ENCODE measurements at places on chromosomes 1 and 21.

GRCh38 chr1:113917400-113918082 is 11.6 kb upstream of the HIPK1 start:
- DNase-seq = no peak

DNA sequence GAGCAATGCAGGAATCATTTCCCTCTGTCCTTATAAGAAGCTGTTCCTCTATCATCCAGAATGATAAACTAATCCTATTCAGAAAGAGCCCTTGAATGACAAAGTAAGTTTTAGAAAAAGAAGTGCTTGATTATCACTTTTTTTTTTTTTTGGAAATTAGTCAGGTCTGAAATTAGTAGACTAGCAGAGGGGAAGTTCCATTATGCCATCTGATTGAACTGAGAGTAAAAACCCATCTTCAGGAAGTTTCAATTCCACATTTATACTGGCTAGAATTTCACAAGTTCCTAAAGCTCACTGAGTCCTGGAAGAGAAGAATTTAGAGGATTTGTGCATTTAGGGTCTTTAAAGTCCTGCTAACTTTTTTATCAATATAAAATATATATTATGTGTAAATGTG is 128.8 kb upstream of the COA6 start:
- no peak for DNase-seq

GRCh38 chr1:227521782-227522181 is 41.6 kb upstream of the ZNF678 start:
- no peak for DNase-seq

- no peak for DNase-seq
Observed at GRCh38 chr1:80427881-80428280, 1372.9 kb upstream of the ADGRL2 start.

- DNase-seq = no peak
Observed at GRCh38 chr21:26505211-26505610, 67.9 kb downstream of the CYYR1 start.

DNA sequence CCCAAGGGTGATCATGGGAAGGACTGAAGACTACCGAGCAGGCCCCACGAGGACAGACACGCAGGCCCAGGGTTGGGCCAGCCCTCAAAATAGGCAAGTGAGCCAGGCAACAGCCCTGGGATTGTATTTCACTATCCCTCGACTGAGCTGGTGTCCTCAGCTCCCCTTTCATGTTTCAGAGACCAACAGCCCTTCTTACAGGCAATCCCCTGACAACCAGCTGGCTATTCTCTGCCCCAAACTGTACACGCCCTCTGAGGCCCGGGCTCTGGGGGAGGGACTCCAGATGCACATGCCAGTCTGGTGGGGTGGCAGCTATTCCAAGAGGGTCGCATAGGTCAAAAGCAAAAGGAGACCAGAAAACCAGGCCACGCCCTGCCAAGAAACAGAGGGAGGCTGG is 243.0 kb downstream of the TOMM20 start:
- no peak for DNase-seq

DNA sequence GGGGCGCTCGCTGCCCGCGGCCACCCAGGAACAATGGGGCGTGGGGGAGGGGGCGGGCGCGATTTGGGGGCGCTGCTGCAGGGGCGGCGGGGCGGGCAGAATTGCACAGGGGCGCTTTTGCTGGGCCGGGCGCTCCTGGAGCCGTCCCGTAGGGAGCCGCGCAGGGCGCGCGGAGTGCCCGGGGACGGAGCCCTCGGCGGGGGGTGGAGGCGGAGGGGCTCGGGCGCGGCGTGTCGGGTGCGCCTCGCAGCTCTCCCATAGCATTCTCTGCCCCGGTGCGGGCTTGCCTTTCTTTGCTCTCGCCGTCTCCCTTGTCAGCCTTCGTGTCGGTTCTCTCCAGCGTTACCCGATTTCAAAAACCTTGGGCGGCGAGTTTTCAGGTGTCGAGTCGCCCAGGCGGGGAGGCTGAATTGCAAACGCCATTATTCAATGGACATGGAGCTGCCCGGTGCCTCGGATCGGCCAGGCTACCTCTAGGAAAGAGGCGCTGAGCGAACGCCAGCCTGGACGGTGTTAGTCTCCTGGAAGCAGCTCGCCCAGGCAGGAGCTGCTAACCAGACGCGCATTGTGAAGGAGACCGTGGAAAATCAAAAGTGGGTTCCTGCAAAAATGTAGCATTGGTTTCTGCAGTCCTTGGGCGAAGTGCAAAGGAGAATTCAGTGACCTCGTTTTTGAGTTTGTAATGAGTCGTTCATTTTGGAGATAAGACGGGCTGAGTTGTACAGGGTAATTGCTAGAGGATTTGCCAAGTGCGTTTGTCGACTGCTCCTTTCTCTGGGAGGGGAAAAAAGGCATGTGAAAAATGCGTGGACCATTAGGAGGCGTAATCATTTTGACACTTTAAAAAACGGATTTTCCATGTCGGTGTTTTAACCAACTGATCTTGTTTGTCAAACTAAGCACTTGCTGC is 626 bp downstream of the CXADR start:
- peak; percentile 17 for DNase-seq

DNA sequence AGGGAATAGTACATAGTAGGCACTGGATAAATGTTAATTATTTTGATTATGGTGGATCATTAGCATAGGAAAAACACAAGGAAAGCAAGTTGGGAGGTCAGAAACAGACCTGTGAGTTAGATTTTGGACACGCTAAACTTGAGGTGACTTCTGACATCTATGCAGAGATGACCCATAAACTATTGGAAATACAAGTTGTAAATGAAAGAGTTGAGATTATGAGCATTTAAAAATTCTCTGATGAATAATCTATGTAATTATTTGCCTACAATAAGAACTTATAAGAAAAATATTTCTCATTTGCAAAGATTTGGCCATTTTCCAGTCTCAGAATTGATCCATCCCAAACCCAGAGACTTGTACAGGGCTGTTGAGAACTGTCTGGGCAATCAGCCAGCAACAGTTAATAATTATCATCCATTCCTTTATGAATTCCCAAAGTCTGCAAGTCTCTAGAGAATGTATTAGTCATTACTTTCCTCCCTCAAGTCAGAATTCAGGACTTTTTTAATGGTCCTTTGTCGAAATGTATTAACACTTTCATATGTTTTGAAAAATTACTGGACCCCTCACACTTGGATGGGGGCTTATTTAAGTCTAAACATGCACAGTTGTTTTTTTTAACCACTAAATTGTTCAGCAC is 19.4 kb upstream of the SLAMF6 start:
- no peak for DNase-seq

- DNase-seq = no peak
Observed at GRCh38 chr1:77579547-77579946, 102.9 kb downstream of the ZZZ3 start.

DNA sequence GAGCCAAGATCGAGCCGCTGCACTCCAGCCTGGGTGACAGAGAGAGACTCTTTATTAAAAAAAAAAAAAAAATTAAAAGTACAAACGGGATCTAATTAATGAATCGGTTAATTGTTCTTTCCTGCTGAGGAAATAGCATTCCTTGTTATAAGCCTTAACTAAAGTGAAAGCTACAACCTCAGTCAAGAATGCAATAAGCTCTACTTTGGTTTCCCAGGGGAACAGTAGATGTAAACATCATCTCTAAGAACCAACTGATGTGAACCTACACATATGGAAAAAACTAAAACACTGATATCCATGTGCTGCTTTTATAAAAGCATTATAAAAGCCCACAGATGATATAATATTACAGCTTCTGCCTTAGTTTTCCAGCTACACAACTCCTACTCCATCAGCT is 41.9 kb downstream of the LPGAT1 start:
- DNase-seq = no peak

- DNase-seq = no peak
Observed at GRCh38 chr1:52672946-52673345, 25.2 kb downstream of the COA7 start.

- no peak for DNase-seq
Observed at GRCh38 chr21:41290106-41290799, 26.3 kb upstream of the FAM3B start.

GRCh38 chr21:35026617-35027562 is 22.2 kb downstream of the RUNX1 start:
- DNase-seq = peak; percentile 89

- peak; percentile 30 for DNase-seq
Observed at GRCh38 chr1:160206036-160206389, 829 bp downstream of the PEA15 start.

GRCh38 chr21:22115746-22116145 is 1117.5 kb downstream of the NCAM2 start:
- DNase-seq = no peak

DNA sequence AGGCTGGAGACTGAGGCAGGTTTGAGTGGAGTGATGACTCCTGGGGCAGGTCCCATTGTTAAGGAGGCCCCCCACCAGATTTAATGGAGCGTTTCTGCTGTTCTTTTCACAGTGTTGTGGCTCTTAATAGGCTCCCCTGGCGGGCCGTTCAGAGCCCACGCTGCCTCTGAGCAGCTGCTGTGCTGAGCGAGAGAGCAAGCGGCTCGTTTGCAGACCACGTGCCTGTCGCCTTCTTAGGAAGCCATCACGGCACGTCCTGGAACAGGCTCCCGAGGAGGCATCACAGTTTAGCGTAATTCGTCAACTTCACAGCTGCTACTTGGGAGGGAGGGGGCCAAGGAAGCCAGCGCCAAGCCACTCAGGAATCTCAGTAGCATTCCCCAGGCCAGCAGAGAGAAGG is 70.5 kb upstream of the CTTNBP2NL start:
- no peak for DNase-seq

- DNase-seq = no peak
Observed at GRCh38 chr1:175186433-175187160, 6.0 kb downstream of the KIAA0040 start.

- DNase-seq = no peak
Observed at GRCh38 chr1:225871359-225872074, 10.7 kb downstream of the TMEM63A start.

- peak; percentile 81 for DNase-seq
Observed at GRCh38 chr1:227788271-227789083, 27.0 kb upstream of the PRSS38 start.

- no peak for DNase-seq
Observed at GRCh38 chr1:201507360-201507675, 395 bp upstream of the CSRP1 start.

DNA sequence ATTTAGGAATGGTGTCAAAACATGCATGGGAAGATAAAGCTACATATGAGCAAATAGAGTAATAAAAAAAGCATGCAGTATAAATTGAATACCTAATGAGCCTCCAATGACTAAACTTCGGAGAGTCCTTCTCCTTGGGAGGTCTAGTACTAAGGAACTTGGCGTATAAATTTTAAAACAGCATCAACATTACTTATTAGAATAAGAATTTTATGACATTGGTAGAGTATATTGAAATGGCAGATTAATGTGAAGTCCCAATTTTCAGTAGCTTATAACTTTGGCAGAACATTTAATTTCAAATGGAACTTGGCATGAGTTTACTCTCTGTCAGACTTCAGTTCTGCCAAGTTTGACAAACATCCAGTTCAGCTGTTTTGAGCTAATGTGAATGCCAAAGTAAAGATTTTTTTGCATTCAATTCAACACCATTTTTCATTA is 104.7 kb upstream of the RGS18 start:
- no peak for DNase-seq

GRCh38 chr1:215181518-215181917 is 99.0 kb downstream of the KCNK2 start:
- no peak for DNase-seq

- DNase-seq = no peak
Observed at GRCh38 chr1:30714025-30714424, 9.4 kb downstream of the MATN1 start.

DNA sequence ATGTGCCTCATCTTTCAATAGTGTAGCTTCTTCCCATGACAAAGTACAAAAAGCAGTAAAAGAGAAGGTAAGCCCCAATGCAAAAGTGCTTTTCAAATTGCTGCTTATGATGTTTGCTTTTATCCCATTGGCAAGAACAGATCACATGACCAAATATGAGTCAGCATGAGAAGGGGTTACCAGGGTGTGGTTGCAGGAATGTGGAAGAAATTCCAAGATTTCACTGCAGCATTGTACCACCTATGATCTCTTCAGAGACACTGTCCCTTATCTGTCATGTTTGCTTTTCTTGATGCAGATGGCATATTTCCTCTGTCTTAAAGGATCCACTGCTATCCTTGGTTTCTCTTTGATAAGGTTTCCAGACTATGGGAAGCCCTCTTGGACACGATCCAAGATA is 1006.9 kb upstream of the PRMT6 start:
- DNase-seq = no peak

Data from activated CD4-positive, alpha-beta T cell treated with anti-CD3 and anti-CD28 coated beads, Interleukin-2, amount 10 ng/mL, durations not matched to agents 7 days and 5 days (primary cell).